Daoy (cell line): ENCODE measurements at places on chromosomes 2 and 18. TPM values are rescaled to one million over a fixed set of nuclear protein-coding genes. Genes with fewer than 3 reads are reported as not detected.
A peak's percentile ranks its signal among the peaks of the same experiment; 100 is the strongest.

GRCh38 chr2:191537921-191538320 lies 140.0 kb upstream of the NABP1 start:
- DNase-seq: no peak

GRCh38 chr2:240603846-240604245 lies 17.3 kb downstream of the CAPN10 start:
- no peak for DNase-seq

DNA sequence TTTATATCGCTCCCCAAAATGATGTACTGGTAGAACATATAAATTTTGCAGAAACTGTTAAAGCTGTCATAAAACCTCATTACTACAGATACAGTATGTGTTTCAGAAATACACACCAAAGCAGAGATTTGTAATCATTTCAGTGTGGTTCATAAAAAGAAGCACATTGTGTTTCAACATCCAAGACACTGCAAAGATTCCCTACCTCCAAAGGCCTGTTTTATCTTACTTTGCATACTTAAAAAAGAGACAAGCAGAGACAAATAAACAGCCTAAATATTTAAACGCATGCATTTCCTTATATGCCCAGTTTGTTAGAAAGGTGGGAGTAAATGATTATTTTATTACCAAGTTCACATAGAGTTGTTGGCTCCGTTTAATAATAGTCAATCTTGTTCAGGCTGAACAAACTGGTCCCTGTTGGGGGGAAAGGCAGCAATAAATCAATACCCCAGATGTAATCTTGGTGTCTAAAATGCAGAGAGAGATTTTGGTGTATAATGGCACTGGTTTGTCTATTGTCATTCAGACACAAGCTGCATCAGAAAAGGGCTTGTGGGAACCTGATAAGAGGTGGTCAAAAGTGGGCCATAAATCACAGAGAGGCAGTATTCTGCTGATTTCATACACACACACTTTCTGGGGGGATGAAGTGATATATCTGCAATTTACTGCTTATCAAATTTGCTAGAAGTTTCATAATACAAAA lies 321.4 kb upstream of the ETAA1 start:
- DNase-seq: no peak

DNA sequence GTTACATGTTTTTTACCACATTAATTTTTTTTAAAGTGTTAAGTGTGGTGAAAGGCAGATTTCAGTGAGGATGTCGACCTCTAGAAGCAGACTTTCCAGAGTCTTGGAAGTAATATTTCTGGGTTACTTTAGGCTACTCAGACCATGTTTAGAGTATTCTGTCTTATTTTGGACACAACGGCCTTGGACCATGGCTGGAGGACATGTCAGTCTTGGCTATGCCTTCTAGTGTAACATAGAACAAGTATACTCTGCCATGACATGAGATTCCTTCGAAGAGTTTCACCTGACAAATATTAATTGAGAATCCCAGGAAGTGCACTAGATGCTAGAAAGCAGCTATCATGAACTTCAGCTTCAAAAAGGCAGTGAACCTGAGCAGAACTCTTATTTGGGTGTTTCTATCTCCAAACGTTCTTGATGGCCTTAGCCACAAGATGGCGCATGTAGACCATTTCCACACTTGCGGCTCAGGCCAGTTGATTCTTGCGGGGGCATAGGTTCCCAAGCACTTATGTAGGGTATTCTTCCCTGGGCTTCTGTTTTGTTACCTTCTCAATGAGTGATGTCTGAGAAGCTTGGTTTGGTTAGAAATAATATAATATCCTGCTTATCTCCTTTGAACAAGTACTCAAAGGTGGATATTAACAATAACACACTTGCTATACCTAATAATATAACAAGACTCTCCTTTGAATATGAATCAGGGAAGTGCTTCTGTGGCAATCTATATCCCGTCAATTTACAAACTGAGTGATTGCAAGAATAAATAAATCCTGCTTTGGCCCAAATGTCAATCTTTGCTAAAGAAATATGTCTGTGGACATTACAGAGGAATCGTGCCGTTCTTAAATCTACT lies 62.0 kb downstream of the CACNB4 start:
- DNase-seq: peak; percentile 72

- no peak for DNase-seq
Observed at GRCh38 chr2:196217116-196217515, 45.7 kb upstream of the STK17B start.

GRCh38 chr2:45992741-45993475 lies 304.3 kb upstream of the EPAS1 start:
- DNase-seq: no peak

- peak; percentile 63 for DNase-seq
Observed at GRCh38 chr2:174012347-174013314, 47.5 kb upstream of the SP3 start.

DNA sequence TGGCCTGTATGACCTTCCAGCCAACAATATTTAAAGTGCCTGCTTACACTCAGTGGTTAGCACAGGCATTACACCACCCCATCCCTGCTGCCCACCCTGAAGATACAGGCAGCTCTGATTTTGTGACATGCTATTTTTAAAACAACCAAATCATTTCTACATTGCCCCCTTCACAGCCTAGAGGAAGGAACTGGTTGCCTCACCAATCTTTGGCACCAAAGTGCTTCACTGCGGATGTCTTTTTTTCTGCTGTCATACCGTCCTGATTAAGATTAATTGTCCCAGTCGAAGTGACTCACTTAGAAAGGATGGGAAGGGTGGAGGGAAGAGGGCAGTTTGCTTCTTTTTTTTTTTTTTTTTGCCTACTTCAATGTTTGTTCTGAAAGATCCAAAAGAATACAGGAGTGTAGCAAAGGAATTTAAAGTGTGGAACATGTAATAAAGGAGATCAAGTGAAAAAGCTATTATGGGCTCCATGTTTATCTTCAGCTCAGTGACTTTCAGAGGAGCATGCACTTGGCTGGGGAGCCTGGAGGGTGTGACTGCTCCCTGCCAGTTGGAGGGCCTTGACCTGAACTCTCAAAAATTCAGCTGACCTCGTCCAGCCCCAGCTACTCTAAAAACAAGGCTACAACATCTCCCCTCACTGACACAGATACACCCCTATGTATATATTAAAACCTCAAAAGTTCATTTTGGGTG lies 501.1 kb upstream of the TNP1 start:
- peak; percentile 78 for DNase-seq

- DNase-seq: no peak
Observed at GRCh38 chr18:28666216-28666615, 489.3 kb upstream of the CDH2 start.

The BOLL gene
- total RNA-seq: not detected in 2 replicates

The FEV gene
- 0.34 TPM in 1 of 2 replicates, not detected in the other for total RNA-seq

The GPR55 gene
- total RNA-seq: not detected in 2 replicates
